Stomach (tissue), 19 donors: ENCODE measurements at places on chromosomes 3 and 15. TPM values are rescaled to one million over a fixed set of nuclear protein-coding genes. Genes with fewer than 3 reads are reported as not detected.

GRCh38 chr3:41608347-41608746 is 353.6 kb downstream of the ULK4 start:
- no peak for DNase-seq
- no peaks in the 10 kb centered on the region for H3K27me3 ChIP-seq
- H3K27ac ChIP-seq: no peak overlapping the region
- H3K36me3 ChIP-seq: no peaks in the 10 kb centered on the region
- H3K4me3 ChIP-seq: no peak overlapping the region
- H3K4me1 ChIP-seq: no peaks in the 10 kb centered on the region

The SLC35G2 gene
- 2.0 TPM for polyA plus RNA-seq

DNA sequence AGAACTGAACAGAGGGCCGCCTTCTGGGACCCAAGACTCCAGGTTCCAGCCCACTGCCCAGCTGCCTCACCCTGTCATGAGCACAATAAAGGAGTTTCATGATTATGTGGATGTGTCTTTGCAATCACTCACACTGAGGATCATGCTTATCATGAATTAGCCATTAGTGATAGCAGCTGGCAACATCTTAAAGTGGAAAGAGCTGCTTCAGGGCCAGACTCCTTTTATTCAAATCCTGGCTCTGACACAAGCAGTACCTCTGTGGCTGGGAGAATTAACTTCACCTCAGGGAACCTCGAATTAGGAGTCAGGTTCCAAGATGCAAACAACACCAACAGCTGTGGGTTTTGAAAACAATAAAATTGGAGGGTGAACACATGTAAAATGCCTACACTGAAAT is 6.6 kb upstream of the SCAP start:
- no peak overlapping the region for H3K4me3 ChIP-seq
- no peaks in the 10 kb centered on the region for H3K36me3 ChIP-seq
- DNase-seq: no peak
- no peak overlapping the region for H3K27ac ChIP-seq
- H3K4me1 ChIP-seq: no peaks in the 10 kb centered on the region

The SCAMP5 gene
- polyA plus RNA-seq: 12.7 TPM

DNA sequence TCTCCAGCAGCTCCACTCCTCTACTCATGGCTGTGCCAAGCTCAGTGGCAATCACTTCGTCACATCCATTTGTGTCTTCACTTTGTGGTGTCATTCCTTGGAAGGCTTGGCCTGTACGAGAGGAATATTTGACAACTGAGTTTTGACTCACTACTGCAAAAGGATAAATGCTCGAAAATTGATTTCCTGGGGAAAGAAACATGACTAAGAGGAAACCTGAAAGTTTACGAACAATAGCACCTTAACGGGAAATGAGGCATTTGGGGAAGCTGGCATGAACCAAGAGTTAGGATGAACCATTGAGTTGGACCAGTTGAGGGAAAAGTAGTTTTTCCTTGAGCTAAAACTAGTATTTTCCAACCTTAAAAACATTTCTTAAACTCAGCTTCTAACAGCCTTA is 74.2 kb upstream of the ABHD17C start:
- peaks cover 5% of the 10 kb centered on the region for H3K4me1 ChIP-seq
- no peaks in the 10 kb centered on the region for H3K27me3 ChIP-seq
- no peak overlapping the region for H3K4me3 ChIP-seq
- no peaks in the 10 kb centered on the region for H3K36me3 ChIP-seq
- H3K27ac ChIP-seq: no peak overlapping the region

GRCh38 chr15:78715434-78715833 is 74.4 kb upstream of the CHRNB4 start:
- DNase-seq: no peak
- no peak overlapping the region for H3K27ac ChIP-seq
- H3K27me3 ChIP-seq: no peaks in the 10 kb centered on the region
- no peak overlapping the region for H3K4me3 ChIP-seq
- H3K4me1 ChIP-seq: peaks cover 3% of the 10 kb centered on the region
- H3K36me3 ChIP-seq: no peaks in the 10 kb centered on the region

- no peak overlapping the region for H3K4me3 ChIP-seq
- DNase-seq: no peak
- H3K27ac ChIP-seq: no peak overlapping the region
- no peaks in the 10 kb centered on the region for H3K4me1 ChIP-seq
- H3K36me3 ChIP-seq: no peaks in the 10 kb centered on the region
Observed at GRCh38 chr3:147521646-147522045, 112.5 kb downstream of the ZIC1 start.

DNA sequence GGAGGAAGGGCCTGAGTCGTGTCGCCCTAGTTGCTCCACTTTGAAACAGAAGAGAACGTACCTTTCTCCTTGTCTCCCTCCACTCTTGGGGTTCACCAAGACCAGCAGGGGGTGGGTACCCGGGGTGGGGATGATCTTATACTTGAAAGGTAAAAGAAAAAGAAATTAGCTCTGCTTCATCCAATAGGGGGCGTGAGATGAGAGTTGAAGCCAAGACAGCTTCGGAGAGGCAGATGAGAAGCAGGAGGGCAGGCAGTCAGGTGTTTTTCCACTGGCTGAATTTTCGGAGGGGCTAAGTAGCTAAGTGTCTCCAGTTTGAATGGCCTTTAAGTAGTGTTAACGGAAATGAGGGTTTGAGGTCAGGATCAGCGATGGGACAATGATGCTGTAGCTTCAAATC is 100.4 kb downstream of the DGKG start:
- H3K27me3 ChIP-seq: no peaks in the 10 kb centered on the region
- peaks cover 10% of the 10 kb centered on the region for H3K4me1 ChIP-seq
- no peaks in the 10 kb centered on the region for H3K36me3 ChIP-seq
- H3K27ac ChIP-seq: no peak overlapping the region

DNA sequence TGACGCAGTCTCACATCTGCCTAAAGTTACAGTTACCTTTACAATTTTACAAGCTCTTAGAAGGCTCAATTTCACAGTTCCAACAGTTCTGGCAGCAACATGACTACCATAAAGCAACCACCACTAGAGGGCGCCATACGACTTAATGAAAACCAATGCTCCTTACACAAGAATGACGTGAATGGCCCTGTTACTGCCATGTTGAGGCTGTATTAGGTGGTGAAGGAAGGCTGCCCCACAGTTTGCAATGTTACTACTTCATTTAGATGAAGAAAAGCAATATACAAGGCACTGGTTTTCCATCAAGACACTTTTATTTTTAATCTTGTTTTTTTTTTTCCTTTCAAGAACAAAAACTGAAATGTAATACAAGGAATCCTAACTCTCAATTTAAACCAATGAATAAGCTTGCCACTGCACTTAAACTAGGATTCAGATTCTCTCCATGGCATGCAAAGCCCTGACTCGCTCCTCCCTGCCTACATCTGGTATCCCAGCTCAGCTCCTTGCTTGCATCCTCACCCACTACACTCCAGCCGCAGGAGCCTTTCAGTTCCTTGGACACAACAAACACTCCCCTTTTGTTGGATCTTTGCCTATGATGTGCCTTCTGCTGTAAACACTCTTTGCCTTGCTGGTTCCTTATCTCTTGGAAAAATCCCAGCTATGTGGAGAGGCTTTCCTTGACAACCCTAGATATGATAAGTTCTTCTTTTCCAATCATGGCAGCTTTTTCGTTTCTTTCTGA is 270.7 kb downstream of the GBE1 start:
- no peaks in the 10 kb centered on the region for H3K27me3 ChIP-seq
- H3K4me3 ChIP-seq: no peak overlapping the region
- H3K36me3 ChIP-seq: no peaks in the 10 kb centered on the region
- no peak overlapping the region for H3K27ac ChIP-seq

- H3K4me3 ChIP-seq: no peak overlapping the region
- H3K27me3 ChIP-seq: no peaks in the 10 kb centered on the region
- H3K4me1 ChIP-seq: no peaks in the 10 kb centered on the region
- no peaks in the 10 kb centered on the region for H3K36me3 ChIP-seq
Observed at GRCh38 chr3:191473661-191474198, 12.8 kb downstream of the PYDC2 start.

DNA sequence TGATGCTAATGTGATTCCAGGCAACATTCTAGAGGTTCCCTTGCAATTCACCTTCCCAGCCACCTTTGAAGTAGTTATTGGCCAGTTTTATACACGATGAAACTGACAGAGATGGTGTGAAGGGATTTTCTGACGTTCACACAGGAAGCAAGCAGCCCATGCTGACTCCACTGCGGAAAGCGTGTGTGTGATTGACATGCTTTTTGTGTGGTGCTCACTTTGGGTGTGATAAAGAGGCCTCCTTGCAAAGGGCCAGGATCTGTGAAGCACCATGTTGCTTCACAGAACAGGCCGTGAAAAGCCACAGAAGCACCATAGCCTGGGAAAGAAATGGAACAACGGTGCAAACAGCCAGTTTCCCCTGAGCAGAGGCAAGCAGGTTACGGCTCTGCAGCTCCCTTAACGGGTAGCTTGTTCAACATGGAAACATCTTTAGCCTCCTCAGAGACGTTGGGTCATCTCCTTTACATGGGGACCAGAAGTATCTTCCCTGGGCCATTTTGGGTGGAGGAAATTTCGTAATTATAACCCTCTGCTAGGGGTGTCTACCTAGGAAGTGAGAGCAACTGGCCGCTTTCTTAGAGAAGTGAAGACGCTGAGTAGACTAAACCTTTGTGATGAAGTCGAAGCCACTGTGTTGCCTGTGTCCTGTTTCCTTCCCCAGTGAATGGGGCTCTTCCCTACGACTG is 108.5 kb downstream of the APBA2 start:
- peaks cover 10% of the 10 kb centered on the region for H3K4me1 ChIP-seq
- peaks cover 22% of the 10 kb centered on the region for H3K27me3 ChIP-seq
- no peak overlapping the region for H3K27ac ChIP-seq
- H3K4me3 ChIP-seq: no peak overlapping the region
- DNase-seq: no peak
- no peaks in the 10 kb centered on the region for H3K36me3 ChIP-seq

- no peaks in the 10 kb centered on the region for H3K4me1 ChIP-seq
- H3K27me3 ChIP-seq: no peaks in the 10 kb centered on the region
- no peak for DNase-seq
- H3K36me3 ChIP-seq: no peaks in the 10 kb centered on the region
- no peak overlapping the region for H3K4me3 ChIP-seq
Observed at GRCh38 chr15:57677204-57677603, 29.3 kb upstream of the POLR2M start.

The FAM174B gene
- polyA plus RNA-seq: 22.7 TPM

GRCh38 chr15:80099241-80099640 is 39.8 kb downstream of the ZFAND6 start:
- no peak overlapping the region for H3K4me3 ChIP-seq
- peaks cover 45% of the 10 kb centered on the region for H3K4me1 ChIP-seq
- no peak overlapping the region for H3K27ac ChIP-seq
- no peaks in the 10 kb centered on the region for H3K36me3 ChIP-seq
- no peaks in the 10 kb centered on the region for H3K27me3 ChIP-seq

DNA sequence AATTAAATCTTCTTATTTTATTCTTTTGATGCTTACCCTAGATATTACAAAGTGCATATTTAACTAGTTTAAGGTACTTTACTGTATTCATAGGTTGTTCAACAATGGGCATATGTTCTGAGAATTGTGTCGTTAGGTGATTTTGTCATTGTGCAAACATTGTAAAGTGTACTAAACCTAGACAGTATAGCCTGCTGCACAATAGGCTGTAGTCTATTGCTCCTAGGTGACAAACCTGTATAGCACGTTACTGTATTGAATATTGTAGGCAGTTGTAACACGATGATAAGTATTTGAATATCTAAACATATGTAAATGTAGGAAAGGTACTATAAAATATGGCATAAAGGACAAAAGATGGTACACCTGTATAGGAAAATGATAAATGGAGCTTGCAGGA is 100.7 kb downstream of the CACNA2D3 start:
- no peaks in the 10 kb centered on the region for H3K4me1 ChIP-seq
- no peak for DNase-seq
- no peak overlapping the region for H3K27ac ChIP-seq
- no peak overlapping the region for H3K4me3 ChIP-seq

DNA sequence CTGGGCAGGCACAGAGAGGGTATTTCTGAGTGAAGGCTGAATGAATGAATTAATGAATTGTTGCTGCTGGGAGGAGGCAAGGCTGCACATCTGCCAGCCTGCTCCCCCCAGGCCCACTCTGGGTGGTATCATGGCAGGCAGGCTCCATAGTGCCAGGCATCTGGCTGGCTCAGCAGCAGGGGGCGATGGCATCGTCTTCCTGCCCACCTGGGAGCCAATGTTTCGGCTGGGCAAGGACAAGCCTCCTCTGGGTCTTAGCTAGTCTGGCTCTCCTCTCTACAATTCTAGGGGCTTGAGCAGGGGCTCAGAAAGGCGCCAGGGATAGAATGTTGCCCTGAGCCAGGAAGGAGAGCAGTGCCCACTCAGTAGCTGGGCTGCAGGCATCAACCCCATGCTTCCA is 1.7 kb upstream of the TLR9 start:
- peaks cover 51% of the 10 kb centered on the region for H3K36me3 ChIP-seq
- H3K4me3 ChIP-seq: no peak overlapping the region
- no peak overlapping the region for H3K27ac ChIP-seq
- no peaks in the 10 kb centered on the region for H3K27me3 ChIP-seq
- H3K4me1 ChIP-seq: peaks cover 16% of the 10 kb centered on the region

DNA sequence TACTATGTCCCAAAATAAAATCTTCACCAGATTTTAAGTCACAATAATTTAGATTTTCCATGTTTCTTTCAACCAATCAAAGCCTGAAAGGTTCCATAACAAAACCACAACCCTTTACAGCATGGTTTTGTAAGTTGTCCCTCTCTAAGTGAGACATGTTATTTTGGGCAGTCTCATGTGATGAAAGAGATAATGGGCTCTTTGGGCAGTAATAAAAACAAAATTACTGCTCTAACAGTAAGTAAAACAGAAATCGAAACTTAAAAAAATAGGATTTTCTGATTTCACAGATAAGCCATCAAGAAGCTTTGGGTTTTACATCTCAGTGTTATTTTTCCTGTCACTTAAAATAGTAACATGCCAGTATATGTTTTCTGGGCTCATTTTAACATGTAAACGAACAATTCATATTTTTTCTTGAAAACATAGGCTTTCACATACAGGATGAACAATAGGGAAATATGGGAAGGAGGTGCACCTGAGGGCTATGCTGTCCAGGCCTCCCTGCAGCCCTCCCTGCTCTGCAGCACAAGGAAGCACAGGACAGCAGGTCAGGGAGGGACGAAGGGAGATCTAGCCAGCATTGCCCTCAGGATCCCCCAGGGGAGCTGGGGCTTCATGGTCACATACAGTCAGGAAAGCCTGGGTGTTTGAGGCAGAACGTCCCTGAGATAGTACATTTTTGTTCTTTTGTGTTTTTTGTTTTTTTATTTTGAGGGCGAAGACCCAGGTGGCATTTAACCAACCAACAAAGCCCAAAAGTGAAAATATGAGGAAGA is 157.4 kb downstream of the SHOX2 start:
- H3K27ac ChIP-seq: no peak overlapping the region
- no peaks in the 10 kb centered on the region for H3K36me3 ChIP-seq
- no peak overlapping the region for H3K4me3 ChIP-seq
- no peaks in the 10 kb centered on the region for H3K27me3 ChIP-seq
